Esophagus squamous epithelium (tissue), 5 donors: ENCODE measurements at places on chromosomes 6 and 20.
A peak's percentile ranks its signal among the peaks of the same experiment; 100 is the strongest.

- no peak for DNase-seq
These were observed 188.1 kb downstream of the CD83 start for GRCh38 chr6:14305624-14306023.

- no peak for DNase-seq
These were observed 1.5 kb downstream of the HM13 start for GRCh38 chr20:31515775-31516107.

GRCh38 chr6:16092990-16093389, 35.9 kb upstream of the MYLIP start:
- no peak for DNase-seq

GRCh38 chr6:150030611-150031010, 5.3 kb upstream of the RAET1L start:
- no peak for DNase-seq

- no peak for DNase-seq
These were observed 3.7 kb downstream of the TIAM2 start for GRCh38 chr6:154998855-154999254.

DNA sequence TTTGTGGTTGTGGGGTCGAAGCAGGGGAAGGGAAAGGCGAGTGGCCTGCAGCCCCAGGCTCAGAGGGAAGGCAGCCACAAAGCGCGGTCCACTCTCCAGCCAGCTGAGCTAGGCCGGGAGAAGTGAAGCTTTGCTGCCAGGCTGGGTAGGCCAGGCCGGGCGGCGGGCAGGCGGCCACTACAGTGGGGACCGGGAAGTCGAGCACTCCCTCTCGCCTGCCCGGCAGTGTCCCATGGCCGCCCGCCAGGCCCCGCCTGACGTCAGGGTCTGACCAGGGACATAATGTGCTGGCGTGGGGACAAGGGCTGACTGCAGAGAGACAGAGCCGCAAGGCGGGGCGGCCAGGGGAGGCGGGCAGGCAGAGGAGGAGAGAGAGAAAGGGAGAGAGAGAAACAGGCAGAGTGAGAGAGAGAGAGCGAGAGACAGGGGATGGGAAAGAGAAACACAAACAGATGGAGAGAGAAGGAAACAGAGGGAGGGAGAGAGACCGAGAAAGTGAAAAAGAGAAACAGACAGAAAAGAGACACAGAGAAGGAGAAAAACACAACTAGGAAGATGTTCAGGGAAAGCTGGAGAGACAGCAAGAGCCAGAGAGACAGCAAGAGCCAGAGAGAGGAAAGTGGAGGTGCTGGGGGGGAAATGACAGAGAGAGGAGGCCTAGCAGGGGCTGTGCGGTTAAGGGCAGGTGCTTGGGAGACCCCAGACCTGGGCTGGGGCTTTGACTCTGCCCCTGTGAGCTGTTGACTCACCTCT, 94.5 kb upstream of the PTPN1 start:
- peak; percentile 41 for DNase-seq

- no peak for DNase-seq
These were observed 47.7 kb upstream of the CST5 start for GRCh38 chr20:23926944-23927872.

- no peak for DNase-seq
These were observed 5.7 kb downstream of the SOD2 start for GRCh38 chr6:159687341-159687740.

GRCh38 chr6:128848212-128848935, 34.6 kb upstream of the LAMA2 start:
- no peak for DNase-seq

DNA sequence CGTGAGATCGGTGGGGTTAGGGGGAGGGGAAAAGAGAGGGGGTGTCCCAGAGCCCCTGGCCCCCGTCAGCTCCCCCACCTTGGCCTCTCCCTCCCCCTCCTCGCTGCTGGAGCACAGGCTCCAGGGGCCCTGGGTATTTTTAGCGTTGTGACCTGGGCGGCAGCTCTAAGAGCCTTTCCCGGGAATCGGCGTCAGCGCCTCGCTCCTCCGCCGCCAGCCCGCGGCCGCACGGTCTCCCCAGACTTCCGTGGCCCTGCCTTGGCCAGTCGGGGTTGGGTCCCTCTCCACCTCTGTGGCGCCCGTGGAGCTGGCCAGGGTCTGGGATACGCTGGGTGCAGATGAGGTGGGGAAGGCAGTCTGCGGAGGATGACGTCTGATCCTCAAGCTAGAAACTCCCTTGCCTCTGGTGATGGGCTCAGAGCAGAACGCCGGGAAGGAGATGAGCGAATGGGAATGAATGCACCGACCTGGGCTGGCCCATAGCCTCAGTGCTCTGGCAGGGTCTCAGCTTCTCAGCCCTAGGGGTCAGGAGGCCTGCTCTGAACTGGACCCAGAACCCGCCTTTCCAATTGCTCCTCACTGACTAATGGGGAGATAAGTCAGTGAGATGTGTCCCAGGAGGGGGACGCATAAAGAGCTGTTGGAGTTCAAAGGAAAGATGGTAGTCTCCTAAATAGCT, 883 bp upstream of the DBNDD2 start:
- DNase-seq, result no peak

DNA sequence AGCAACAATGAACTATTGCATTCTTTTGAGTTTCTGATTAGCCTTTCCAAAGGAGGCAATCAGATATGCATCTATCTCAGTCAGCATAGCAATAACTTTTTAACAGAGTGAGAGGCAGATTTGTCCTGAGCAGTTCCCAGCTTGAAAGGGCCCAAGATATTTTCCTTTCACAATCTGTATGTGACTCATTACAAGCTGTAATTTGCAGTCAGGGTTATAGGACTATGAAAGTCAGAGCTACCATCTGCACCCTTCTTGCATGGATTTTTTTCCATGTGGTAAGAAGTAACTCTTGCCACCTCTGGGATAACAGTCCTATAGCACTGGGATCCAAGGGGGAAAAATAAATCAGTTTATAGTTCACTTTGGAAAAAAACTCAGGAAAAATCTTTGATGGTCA, 318.2 kb upstream of the RGS17 start:
- no peak for DNase-seq

DNA sequence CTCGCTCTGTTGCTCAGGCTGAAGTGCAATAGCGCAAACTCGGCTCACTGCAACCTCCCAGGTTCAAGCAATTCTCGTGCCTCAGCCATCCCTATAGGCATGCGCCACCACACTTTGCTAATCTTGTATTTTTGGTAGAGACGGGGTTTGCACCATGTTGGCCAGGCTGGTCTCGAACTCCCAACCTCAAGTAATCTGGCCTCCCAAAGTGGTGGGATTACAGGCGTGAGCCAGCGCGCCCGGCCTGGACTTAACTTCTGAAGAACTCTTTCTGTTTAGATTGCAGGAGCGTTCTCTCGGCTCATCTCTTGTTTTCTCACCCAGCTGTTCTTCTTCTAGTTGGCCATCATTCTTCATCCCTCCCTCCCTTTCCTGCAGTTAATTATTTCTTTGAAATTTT, 30.3 kb downstream of the GTF2H5 start:
- no peak for DNase-seq
